RPMI7951 (cell line): ENCODE measurements at places on chromosomes 12 and 14. TPM values are rescaled to one million over a fixed set of nuclear protein-coding genes. Genes with fewer than 3 reads are reported as not detected.

DNA sequence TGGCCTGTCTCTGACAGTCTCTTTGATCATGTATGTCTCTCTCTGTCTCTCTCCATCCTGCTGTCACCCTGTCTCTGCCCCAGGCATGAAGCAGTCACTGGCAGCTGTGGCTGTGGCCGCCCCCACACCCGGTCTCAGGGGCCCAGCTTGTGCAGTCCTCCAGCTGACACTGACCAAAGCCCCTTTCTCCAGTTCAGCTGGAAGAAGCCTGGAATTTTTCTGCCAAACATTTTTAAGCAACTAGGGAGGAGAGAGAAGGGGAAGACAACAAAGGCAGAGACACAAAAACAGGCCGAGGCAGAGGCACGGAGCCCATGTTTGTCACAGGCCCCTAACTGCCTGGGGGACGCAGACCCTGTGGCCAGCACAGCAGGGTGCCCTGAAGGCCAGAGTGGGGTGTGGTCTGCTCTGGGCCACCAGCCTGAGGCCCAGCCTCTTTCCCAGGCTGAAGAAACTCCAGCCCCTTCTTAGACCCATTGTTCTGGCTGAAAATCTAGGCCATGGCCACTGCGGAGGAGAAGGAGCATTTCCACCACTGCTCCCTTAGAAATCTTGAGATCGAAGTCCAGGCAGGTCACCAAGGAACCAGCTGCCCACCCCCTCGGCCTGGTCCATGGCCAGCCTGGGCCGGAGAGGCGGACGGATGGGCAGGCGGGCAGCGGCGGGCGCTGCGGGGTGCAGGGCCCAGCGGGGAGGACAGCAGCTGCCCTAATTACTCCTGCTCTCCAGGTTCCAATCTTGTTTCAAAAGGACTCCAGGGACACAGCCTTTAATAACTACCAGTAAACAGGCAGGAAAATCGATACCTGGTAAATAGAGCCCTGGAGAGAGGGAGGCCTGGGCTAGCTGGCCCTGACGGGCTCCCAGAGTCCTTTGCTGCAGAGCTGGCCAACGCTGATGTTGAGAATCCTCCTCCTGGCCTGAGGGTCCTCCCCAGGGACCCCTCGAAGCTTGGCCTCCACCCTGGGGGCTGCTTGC lies 14.9 kb downstream of the DTX1 start:
- no peak for DNase-seq

GRCh38 chr12:64796205-64796845 lies 28.1 kb upstream of the TBC1D30 start:
- peak; percentile 79 for DNase-seq

Gene RPL10L
- not detected in 2 replicates for total RNA-seq

DNA sequence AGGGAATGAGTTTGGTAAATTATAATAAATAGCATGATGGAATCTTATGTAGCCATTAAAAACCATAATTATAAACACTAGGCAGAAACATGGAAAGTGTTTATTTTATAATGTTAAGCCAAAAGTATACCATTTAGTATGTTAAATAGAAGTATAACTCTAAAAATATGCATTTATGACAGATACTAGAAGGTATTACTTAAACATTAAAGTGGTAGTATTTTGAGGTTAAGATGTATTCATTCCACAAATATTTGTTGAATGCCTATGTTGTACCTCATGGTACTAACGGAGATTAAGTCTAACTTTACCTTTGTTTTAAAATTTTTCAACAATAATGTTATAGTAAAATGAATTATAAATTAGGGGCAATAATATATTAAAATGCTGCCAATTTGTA lies 24.1 kb downstream of the TTC8 start:
- DNase-seq = no peak

- DNase-seq = peak; percentile 94
These were observed 60.2 kb upstream of the FERMT2 start for GRCh38 chr14:53011053-53011462.
